GM12865 (cell line): ENCODE measurements at places on chromosomes 6 and 20.

- no peak for DNase-seq
Measured at GRCh38 chr6:13045676-13046075, 282.7 kb downstream of the TBC1D7 start.

DNA sequence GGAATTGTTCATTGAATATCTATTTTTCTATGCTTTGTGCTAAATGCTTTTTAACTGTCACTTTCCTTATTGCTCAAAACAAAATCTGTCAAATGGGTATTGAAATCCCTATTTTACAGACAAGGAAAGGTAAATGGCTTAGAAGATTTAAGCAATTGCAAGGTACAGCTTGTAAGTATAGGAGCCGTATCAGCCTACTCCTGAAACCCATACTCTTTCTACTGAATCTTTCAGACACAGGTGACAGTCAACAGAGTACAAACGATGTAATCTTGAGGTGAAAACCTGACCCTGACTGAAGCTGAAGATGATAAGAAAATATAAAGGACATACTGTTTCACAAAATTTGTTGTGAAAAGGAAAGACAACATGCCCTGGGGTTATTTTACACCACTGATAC lies 7.0 kb upstream of the COX7A2 start:
- no peak for DNase-seq

- DNase-seq: peak; percentile 78
Measured at GRCh38 chr6:73515204-73515655, 5.6 kb downstream of the EEF1A1 start.

DNA sequence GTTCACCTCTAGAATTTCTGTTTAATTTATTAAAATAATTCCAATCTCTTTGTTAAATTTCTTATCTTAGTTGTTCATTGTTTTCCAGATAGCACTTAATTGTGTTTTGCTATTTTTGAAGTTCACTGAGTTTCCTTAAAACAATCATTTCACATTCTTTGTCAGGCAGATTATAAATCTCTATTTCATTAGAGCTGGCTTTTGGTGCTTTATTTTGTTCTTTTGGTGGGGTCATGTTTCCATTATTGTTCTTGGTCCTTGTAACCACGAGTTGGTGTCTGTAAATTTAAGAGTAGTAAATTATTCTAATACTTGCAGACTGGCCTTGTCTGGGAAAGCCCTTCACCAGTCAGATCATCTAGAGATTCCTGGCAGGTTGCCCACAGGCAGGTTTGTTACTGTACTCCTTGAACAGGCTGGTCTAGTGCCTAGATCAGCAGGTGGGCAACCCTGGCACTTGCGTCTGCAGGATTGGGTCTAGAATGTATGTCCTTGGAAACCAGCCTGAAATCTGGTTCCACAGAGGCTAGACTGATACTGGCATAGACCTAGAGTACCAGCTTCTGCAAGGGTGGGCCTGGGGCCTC lies 110.4 kb downstream of the ADGB start:
- no peak for DNase-seq

DNA sequence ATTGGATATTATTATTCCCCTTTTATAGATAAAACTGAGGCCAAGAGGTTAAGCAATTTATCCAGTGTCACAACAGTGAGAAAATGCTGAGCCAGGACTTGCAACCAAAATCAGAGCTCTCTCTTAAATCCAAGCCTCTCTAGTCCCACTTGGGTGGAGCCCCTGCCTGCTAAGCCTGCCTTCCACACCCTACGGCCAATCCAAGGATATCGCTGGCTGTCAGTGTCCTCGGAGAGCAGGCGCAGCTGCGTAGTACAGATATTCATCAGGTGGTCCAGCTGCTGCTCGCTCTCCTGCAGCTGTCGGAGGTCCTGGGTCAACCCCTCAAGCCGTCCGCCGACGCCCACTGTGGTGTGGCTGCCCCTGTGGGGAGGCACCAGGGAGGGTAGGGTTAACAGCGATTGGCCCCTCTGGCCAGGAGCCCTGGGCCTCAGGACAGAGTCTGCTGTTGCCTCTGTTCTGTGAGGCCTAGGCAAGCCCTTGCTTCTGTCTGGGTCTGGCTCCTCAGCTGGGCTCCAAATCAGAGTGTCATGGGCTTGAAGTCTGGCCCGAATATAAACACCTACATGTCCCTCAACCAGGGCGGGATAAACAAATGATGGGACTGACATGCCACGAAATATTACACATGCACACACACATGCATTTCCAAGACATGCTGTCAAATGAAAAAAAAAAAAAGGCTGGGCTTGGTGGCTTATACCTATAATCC lies 3.9 kb upstream of the NECAB3 start:
- no peak for DNase-seq

DNA sequence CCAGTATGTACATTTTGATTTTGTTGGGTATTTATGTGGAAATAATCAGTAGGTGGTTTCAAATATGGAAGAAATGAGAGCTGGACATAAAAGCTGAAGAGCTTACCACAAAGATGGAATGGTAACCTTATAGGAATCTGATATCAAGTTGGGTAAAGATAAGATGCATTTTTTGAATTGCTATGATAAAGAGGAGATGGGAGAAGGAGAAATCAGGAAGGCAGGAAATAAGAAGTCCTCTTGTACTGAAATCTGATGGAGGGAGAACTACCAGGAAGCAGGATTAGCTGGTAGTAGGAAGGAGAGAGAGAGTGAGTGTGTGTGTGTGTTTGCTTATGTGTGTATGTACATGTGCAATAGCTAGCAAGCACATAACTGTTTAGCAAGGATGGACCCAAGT lies 468.4 kb downstream of the PHF3 start:
- no peak for DNase-seq

DNA sequence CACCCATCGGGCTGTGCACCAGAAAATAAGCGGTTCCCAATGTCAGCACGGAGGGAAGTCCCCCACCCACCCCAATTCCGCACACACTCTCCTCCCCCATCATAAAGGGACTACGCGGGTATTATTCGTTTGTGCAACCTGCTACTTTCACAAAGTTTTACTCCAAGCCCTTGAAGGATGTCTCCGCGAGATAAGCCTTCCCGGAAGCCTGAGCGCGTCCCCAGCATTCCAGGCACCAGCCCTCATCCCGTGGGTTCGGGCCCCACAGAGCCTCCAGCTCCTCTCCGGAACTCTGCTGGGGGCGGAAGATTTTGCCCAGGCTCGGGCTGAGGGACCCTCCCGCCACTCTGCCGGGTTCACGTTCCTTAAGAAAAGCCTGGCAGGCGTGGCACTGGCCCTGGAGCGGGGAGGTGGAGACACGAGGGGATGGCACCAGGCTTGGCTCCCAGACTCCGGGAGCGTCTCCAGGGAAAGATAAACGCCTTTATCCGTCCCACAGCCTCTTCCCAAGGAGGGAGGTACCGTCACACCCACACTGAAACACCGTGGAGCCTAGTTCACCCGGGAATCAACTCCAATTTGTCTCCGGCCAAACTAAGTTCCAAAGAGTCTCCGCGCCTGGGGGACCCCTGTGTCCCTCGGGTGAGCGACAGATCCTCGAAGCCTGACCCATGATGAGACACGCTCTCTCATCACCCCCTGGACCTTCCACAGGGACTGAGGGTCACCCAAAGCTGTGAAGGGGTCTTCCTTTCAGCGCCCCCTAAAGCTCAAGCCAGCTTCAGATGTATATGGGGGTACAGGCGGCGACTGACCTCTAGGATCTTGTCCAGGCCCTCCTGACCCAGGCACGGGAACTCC lies 934 bp downstream of the KCNK5 start:
- no peak for DNase-seq

GRCh38 chr6:69812746-69813427 lies 16.1 kb upstream of the LMBRD1 start:
- DNase-seq: no peak

DNA sequence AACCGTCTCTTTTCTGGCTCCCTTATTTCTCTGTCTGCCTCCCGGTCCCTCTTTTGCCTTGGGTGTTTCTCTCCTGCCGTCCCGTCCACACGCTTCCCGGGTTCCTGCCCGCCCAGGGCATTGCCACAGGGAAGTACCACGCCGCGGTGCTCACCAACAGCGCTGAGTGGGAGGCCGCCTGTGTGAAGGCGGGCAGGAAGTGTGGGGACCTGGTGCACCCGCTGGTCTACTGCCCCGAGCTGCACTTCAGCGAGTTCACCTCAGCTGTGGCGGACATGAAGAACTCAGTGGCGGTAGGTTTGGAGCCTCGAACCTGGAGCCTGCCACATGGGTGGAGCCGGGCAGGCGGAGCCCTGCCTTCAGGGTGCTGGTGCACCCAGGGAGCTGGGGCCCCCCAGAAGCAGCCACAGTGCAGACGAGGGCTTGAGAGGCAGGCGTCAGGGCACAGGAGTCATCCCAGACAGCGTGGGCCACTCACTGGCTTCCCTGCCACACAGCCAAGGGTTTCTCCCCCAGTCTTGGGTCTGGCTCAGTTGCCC lies 21.3 kb downstream of the NPEPL1 start:
- no peak for DNase-seq

DNA sequence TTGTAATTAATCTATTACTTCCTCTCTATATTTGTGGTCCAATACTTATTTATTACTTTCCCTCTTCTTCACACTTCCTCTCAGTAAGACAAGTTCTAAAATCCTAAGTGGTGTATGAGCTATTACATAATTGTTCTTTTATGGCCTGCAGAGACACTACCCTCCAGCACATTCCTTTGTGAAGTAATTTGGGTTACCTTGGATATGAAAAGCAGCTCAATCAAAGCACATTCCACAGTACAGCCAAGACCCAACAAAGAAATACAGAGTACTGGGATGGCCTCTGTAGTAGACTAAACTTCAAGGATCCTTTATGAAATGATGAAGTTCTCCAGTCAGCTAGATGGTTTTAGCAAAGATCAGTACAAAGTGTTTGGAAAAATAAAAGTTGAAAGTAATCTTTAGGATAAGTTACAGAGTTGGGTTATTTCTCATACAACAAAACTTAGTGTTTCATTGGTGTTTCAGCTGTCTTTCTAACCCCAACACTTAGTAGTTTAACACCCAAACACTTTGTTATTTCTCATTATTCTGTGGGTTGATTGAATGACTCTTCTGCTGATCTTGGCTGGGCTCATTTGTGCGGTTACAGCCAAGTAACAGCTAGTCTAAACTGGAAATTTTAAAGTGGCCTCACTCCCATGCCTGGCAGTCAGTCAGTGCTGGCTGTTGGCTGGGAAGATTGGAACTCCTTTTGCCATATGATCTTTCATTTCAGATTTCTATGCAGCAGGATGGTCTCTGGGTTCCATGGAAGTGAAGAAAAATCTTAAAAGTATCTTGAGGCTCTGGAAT lies 161.5 kb upstream of the POU3F2 start:
- DNase-seq: no peak

DNA sequence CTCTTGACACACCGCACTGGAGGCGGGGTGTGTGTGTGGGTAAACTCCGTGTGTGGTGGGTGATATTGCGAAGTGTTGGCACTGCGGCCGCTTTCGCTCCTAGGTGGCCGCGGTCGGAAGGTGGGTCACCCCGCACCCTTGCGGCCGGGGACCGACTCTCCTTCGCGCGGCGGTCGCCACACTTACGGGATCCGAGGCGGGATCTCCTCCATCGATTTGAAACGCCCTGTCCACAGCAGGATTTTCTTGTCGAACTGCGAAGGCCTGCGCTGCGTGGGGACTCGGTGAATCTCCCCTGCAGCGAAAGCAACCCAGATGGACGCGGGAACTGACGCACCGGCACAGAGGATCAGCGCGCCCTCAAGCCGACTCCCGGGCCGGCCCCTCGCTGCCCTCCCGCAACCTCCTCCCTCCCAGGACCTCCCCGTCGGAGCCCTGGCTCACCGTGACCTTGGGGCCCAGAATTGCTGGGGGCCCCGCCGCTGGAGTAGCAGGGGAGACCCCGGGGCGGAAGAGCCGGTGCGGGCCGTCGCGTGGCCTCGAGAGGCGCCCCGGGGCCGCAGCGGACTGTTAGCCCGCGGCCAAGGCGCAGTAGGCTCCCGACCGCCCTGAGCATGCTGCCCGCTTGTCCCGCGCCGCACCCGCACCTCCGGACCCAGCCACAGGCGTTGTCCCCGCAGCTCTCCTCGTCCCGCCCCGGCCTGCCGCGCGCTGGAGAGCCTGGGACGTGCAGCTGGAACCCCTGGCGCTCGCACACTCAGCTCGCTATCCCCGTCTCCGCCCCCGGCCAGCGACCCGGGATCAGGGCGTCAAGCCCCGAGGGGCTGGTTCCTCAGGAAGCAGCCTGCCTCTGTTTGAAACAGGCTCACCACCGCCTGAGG lies at the start of gene FAM162B:
FAM162B (minus strand) TSS at position 759 of the 881 bp plus-strand sequence; CDS start at position 616, 143 bp downstream.
- DNase-seq: no peak

DNA sequence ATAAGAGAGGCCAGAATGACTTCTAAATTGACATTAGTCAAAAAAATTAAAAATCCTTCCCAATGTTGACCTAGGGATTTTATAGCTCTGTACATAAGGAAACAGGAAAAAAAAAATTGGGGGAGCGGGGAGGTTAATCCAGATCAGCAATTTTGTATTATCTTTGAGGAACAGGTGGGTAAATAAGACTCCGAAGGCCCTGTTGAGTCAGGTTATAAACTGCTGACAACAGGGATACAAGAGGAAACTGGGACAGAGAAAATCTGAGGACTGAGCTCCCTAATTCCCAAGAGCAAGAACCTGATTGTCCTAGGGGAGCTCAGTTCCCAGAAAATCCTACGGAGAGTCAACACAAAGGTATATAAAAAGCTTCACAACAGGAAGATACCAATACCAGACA lies 26.8 kb upstream of the CRIP3 start:
- no peak for DNase-seq

DNA sequence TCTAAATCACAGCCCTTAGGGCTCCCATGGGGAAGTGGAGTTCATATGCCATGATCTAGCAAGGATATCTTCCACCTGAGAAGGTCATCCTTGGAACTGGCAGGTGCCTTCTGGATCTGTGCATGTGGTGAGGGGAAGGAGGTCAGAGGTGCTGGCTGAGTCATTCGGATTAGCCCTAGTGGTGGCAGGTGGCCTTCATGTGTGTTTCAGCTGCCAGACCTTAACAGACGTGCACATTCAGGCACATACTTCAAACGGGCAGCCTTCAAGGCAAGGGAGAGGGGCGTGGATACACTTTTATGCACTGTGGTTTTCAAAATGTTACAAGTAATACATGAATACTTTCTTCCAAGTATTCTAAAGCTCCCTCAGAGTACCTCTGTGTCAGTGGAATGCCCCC lies 51.2 kb downstream of the BMP6 start:
- peak; percentile 6 for DNase-seq

- DNase-seq: no peak
Measured at GRCh38 chr20:63934271-63935068, 21.7 kb downstream of the UCKL1 start.
